PC-9 (cell line): ENCODE measurements at places on chromosomes 7 and 10. TPM values are rescaled to one million over a fixed set of nuclear protein-coding genes. Genes with fewer than 3 reads are reported as not detected.

DNA sequence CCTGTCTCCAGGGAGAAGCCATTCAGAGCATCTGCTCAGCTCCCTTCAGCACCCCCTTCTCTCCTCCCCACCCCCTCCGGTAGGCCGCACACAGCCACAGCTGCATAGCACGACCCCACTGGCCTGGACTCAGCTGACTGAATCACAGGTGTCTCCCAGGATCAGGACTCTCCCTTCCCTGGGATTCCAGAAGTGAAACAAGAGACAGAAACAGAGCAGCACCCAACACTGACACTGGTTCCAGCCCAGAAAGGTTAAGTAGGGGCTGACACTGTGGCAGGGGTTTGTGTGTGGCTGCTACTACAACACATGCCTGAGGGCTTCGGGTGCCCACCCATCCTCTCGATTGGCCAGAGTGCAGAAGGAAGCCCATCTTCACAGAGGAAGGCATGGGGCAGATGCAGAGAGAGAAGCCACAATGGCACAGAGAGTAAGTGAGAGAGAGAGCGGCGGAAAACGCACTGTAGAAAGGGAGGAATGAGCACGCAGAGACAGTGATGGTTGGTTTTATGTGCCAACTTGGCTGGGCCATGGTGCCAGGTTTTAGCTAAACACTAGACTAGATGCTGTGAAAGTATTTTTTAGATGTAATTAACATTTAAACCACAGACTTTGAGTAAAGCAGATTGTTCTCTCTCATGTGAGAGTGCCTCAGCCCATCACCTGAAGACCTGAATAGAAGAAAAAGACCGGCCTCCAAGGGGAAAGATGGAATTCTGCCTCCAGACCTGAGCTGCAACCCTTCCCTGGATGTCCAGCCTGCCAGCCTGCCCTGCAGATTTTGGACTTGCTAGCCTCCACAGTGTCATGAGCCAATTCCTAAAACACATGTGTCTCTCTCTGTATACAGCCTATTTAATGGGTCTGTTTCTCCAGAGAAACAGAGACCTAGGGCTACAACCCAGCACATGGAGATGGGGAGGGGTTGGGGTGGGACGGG is 107.5 kb downstream of the GRB10 start:
- H3K27ac ChIP-seq: no peak overlapping the region
- H3K4me1 ChIP-seq: peaks cover 4% of the 10 kb centered on the region; the same call in 1 of the 2 replicates
- H3K36me3 ChIP-seq: 0 out of 2 replicates have a peak, but pooled peaks cover 10% of the 10 kb centered on the region
- no peak overlapping the region for H3K4me3 ChIP-seq

- H3K27ac ChIP-seq: no peak overlapping the region
- no peaks in the 10 kb centered on the region for H3K4me1 ChIP-seq
- H3K4me3 ChIP-seq: no peak overlapping the region
- DNase-seq: no peak
These were observed 339.6 kb downstream of the PCLO start for GRCh38 chr7:82823073-82823472.

Gene PRPS1L1
- not detected in 2 replicates for total RNA-seq

Gene VOPP1
- total RNA-seq: 200 and 207 TPM in 2 replicates

Gene BRAT1
- 53.9 and 57.7 TPM in 2 replicates for total RNA-seq

DNA sequence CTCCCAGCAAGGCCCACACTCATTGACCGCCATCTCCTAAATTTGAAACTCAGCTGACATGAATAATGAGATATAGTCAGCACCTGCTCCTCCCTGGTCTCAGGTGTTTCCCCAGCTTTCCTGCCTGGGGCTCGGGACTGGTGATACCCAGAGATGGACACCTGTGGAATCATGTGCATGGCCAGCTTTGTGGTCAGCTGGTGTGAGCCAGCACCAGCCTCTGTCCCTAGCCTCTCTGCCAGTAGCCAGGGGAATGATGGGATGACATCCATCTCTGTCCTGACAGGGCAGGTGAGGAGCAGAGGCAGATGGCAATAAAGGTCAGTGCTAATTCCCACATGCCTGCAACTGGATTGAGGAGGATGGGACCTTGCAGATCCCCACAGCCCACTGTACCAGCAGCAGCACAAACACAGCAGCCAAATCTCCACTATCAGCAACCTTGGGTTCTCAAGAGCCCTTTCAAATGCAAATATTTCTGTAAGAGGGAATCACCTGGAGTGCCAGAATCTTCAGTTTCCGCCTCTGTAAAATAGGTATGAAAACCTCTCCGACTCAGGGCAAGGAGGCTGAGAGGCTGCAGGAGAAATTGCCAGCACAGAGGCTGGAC is 329.2 kb upstream of the ZMIZ1 start:
- no peak for DNase-seq
- H3K27me3 ChIP-seq: peaks cover 39% of the 10 kb centered on the region
- no peak overlapping the region for H3K4me3 ChIP-seq
- no peak overlapping the region for H3K27ac ChIP-seq
- no peaks in the 10 kb centered on the region for H3K4me1 ChIP-seq

Gene DEPP1
- total RNA-seq: 13.2 and 15.1 TPM in 2 replicates

- 0 out of 2 replicates have a peak, but pooled peaks cover 4% of the 10 kb centered on the region for H3K36me3 ChIP-seq
- no peaks in the 10 kb centered on the region for H3K4me1 ChIP-seq
- H3K27ac ChIP-seq: no peak overlapping the region
These were observed 90.9 kb downstream of the TPST1 start for GRCh38 chr7:66296001-66296521.

- no peaks in the 10 kb centered on the region for H3K4me1 ChIP-seq
- no peak for DNase-seq
- no peaks in the 10 kb centered on the region for H3K36me3 ChIP-seq
- peaks cover 15% of the 10 kb centered on the region; the same call in 1 of the 2 replicates for H3K27me3 ChIP-seq
- no peak overlapping the region for H3K4me3 ChIP-seq
- no peak overlapping the region for H3K27ac ChIP-seq
These were observed 282.9 kb downstream of the GRID1 start for GRCh38 chr10:86083664-86084175.
